T-helper 9 cell (primary cell): ENCODE measurements at places on chromosomes 1 and 21.

DNA sequence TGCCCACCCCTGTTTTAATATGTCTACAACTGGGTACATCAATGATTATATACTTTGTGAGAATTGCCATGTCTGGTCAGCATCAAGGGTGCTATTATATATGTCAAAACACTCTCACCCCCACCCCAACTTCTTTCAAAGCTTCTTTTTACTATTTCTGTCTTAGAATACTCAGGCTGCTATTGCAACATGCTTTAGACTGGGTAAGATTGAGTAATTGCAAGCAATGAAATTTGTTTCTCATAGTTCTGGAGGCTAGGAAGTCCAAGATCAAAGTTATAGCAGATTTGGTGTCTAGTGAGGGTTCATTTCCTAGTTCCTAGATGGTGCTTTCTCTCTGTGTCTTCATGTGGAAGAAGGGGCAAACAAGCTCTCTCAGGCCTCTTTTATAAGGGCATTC lies 100.5 kb upstream of the KCNK1 start:
- no peak for DNase-seq

GRCh38 chr1:218760601-218761570 lies 412.8 kb upstream of the LYPLAL1 start:
- DNase-seq = no peak

- no peak for DNase-seq
Observed at GRCh38 chr1:60102267-60103061, 28.9 kb upstream of the C1orf87 start.

DNA sequence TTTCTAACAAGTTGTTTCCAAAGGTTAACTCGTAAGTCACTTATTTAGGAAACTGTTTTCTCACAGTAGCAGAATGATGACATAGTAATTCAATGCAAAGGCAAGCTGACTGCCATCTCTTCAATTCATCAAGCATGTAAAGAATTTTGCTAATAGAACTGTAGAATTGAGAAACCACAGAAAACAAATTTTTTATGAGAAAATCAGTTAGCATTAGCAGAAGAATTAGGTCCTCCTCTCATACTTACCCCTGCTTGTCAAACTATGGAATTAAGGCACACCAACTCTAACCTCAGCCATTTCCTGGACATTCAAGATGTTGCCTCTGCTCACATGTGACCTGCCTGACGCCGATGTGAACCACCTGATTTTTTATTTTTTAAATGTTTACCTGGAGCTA lies 115.2 kb downstream of the LRRC40 start:
- no peak for DNase-seq

DNA sequence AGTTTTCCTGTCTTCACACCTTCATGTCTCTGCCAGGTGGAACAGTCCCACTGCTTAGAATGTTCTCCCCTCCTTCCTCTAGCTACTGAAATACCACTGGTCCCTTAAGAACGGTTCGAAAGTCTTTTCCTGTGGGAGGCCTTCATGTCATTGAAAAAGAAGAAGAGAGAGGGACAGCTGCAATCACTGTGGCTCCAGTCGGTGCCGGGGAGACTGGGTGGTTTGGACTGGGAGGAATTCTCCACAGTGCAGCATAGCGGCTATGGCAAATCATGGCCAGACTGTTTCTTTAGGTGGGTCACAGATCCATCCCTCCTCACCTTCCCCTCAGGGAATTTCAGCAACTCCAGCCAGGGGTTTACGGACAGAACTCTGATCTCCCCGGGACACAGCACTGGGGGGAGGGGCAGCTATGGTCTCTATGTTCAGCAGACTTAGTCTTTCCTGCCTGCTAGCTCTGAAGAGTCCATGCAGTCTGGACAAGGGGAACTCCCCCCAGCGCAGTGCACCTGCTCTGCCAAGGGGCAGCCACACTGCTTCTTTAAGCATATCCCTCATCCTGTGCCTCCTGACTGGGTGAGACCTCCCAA lies 567.2 kb downstream of the SMYD3 start:
- no peak for DNase-seq
